Activated CD4-positive, alpha-beta T cell treated with anti-CD3 and anti-CD28 coated beads, Interleukin-2, amount 50 U/mL, for 1 hour (primary cell): ENCODE measurements at places on chromosomes 2 and 18.

- DNase-seq: no peak
Measured at GRCh38 chr2:52308156-52308555, 1276.2 kb upstream of the NRXN1 start.

- DNase-seq: no peak
Measured at GRCh38 chr2:216490061-216490460, 8.6 kb upstream of the RPL37A start.

GRCh38 chr2:109031476-109032228, 42.6 kb upstream of the EDAR start:
- DNase-seq: peak; percentile 61

- DNase-seq: no peak
Measured at GRCh38 chr2:195569255-195569654, 87.8 kb upstream of the SLC39A10 start.
